RCC 7860 (cell line): ENCODE measurements at places on chromosomes 2 and 18.

- no peak for DNase-seq
Measured at GRCh38 chr2:205177546-205177945, 504.8 kb upstream of the NRP2 start.

DNA sequence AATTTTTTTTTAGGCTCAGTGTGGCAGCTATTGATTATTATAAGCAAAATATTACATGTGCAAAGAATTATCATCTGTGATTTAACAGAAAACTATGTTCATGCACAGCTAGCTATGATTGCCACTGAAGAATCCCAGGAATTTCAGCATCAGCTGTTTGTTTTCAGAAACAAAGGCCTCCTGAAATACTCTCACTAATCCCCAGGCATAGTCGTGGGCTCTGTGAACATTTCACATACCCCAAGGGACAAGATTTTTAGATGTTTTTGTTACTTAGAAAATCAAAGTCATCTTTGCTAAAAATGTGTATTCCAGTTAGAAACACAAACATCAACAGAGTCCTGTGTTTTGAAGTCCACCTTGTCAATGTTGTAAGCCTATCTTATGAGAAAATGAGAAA, 156.1 kb downstream of the MYO1B start:
- DNase-seq, result no peak

- DNase-seq, result no peak
Measured at GRCh38 chr2:237355701-237356100, 58.3 kb downstream of the COL6A3 start.

DNA sequence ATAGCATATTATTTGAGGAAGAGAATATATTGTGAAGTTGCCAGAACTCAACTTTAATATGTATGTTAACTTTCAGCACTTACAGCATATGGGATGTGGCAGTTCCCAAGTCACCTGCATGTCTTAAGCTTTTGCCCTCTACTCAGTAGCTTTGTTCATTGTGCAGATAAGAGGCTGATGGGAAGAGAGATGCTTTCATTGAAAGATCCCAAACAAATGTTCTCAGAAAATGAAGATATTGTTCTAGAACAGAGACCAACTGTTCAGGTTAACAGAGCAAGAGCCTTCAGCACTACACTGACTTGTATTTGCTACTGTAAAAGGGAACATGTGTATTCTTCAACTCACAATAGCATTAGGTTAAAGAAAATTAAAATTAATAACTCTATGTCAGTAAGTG, 28.1 kb downstream of the GAREM1 start:
- DNase-seq, result no peak
